Stomach (tissue), 19 donors: ENCODE measurements at places on chromosomes 6 and 20. TPM values are rescaled to one million over a fixed set of nuclear protein-coding genes. Genes with fewer than 3 reads are reported as not detected.

GRCh38 chr6:137188855-137189254 lies 15.4 kb upstream of the IL22RA2 start:
- H3K27ac ChIP-seq, result no peak overlapping the region
- no peaks in the 10 kb centered on the region for H3K4me1 ChIP-seq
- H3K27me3 ChIP-seq, result no peaks in the 10 kb centered on the region
- no peak for DNase-seq
- no peaks in the 10 kb centered on the region for H3K36me3 ChIP-seq

- no peak for DNase-seq
- H3K4me3 ChIP-seq, result no peak overlapping the region
- no peaks in the 10 kb centered on the region for H3K27me3 ChIP-seq
- H3K36me3 ChIP-seq, result no peaks in the 10 kb centered on the region
Observed at GRCh38 chr6:162649271-162649670, 78.3 kb downstream of the PRKN start.

GTSF1L gene
- not detected for total RNA-seq

RBPJL gene
- total RNA-seq, result 2.2 TPM

CALHM5 gene
- total RNA-seq, result 4.2 TPM
